CD4-positive, alpha-beta T cell treated with Interleukin-21 for 1 hour (primary cell): ENCODE measurements at places on chromosomes 2 and 18.

DNA sequence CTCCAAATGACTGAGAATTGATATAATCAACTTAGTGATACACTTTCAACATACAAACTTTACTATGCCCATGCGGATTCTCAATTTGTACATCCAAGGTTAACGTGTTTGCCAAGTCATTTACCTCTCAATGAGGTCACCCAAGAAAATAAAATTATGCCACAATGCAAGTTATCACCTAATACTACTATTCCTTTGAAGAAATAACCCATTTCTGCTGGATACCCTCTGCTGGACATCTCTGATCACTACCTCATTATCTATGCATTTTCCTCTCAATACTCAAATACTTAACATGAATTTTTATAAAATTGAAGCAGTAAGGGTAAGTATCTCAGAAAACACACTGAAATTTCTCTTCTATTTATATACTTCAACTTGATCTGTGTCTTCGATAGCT lies 12.7 kb downstream of the HNRNPLL start:
- DNase-seq: peak; percentile 49

DNA sequence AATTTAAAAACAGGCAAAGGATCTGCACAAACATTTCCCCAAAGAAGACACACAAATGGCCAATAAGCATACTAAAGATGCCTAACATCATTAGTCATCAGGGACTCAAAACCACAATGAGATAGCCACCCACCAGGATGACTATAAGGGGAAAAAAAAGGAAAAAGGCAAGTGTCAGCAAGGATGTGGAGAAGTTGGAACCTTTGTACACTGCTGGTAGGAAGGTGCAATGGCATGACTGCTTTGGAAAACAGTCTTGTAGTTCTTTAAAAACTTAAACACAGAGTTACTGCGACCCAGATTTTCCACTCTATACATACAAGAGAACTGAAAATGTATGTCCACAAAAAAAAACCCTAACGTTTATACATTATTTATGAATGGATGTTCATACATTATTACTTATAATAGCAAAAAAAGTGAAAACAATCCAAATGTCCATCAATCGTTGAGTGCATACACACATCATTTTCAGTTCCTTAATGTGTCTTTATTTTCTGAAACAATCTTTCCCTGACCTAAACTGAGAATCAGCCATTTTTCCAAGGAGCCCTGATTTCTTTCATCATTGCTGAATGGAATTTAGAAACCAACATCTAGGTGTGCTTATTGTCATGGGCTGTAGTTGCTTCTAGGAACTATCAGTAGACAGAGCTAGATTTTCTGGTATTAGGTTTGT lies 64.7 kb upstream of the TLK1 start:
- no peak for DNase-seq

- no peak for DNase-seq
Measured at GRCh38 chr18:24018299-24018886, 3.8 kb downstream of the TTC39C start.

DNA sequence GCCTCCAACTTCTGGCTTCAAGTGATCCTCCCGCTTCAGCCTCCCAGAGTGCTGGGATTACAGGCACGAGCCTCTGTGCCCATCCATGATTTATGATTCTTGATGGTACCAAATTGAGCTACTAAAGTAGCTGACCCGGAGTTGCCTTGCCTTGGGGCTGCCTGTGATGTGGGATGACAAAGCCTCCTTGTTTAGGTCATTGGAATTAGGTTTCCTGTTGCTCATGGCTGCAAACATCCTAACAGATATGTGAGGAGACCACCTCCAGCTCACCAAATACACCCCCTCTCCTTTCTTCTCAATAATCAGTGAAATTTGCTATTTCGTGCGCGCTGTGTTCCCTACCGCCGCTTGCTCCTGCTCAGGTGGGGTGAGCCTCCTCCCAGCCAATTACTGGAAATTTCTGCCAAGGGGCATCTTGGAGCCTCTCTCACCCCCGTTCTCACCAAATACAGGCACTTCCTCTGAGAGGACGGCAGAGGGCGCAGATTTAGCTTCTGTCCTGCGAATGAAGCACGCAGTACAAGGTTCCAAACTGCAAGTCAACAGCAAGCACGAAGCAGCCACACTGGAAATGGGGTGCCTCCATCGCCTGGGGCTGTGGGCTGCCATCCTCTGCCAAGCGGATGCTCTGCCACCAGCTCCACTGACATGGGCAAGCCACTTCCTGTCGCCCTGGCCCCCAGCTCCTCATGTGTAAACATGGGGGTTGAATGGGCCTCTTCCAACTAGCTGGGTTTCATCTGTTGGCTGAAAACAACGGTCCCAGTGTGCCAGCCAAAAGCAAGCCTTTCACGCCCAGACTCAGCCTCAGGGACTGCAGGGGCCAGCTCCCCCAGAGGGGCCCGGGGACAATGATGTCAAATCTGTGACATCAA lies 71.7 kb downstream of the NCAPH start:
- peak; percentile 83 for DNase-seq

- DNase-seq: no peak
Measured at GRCh38 chr2:33494155-33494779, 17.8 kb downstream of the RASGRP3 start.

GRCh38 chr2:225740086-225740485 lies 340.6 kb downstream of the NYAP2 start:
- no peak for DNase-seq

DNA sequence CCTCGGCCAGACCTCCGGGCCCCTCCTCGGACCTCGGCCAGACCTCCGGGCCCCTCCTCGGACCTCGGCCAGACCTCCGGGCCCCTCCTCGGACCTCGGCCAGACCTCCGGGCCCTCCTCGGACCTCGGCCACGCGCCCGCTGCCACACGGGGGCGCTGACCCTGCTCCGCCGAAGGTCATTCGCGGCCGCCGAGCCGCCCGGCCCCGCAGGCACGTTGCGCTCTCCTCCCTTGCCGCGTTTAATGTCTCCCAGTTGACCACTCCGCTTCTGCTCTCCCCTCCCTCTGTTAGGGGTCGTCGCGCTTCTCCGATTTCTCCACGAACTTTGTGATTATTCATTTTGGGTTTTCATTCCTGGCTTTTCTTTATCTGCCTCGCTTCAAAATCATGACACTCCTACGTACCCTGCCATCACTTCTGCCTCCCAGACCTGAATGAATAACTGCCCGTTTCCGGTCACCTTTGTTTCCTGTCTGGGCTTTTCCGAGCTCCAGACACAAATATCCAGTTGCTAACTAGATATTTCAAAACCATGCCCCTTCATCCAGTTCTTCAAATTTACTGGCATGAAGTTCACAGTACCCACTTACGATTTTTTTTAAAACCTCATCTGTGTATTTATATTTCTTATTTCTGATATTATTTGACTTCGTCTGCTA lies 14.8 kb upstream of the COLEC12 start:
- no peak for DNase-seq
